Activated T-cell treated with anti-CD3 and anti-CD28 coated beads, Interleukin-2, amount 50 U/mL, for 48 hours (primary cell): ENCODE measurements at places on chromosomes 12 and 14.
A peak's percentile ranks its signal among the peaks of the same experiment; 100 is the strongest.

GRCh38 chr12:72053604-72054003, 115.0 kb downstream of the TPH2 start:
- DNase-seq = no peak

GRCh38 chr12:6444031-6444430, 724 bp upstream of the CD27 start:
- peak; percentile 61 for DNase-seq

- no peak for DNase-seq
These were observed 261.4 kb downstream of the TTC8 start for GRCh38 chr14:89085737-89086382.

DNA sequence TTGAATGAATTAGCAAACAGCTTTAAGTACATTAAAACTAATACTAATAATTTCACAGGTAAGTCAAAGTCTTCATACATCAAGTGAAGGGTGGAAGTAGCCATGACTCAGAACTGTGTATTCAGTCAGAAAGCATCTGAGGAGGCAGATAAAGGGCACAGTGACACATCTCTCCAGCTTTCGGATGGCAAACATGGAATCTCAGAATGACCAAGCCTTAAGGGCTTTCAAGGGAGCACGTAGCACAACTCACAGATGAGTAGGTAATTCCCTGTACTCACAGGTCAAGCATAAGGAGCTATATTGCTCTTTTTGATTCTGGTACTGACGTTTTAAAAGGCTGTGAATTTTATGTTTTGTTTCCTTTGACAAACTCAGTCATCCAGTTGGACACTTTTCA, 56.0 kb downstream of the MDGA2 start:
- DNase-seq = no peak

- no peak for DNase-seq
These were observed 42.2 kb upstream of the APPL2 start for GRCh38 chr12:105278043-105278697.

DNA sequence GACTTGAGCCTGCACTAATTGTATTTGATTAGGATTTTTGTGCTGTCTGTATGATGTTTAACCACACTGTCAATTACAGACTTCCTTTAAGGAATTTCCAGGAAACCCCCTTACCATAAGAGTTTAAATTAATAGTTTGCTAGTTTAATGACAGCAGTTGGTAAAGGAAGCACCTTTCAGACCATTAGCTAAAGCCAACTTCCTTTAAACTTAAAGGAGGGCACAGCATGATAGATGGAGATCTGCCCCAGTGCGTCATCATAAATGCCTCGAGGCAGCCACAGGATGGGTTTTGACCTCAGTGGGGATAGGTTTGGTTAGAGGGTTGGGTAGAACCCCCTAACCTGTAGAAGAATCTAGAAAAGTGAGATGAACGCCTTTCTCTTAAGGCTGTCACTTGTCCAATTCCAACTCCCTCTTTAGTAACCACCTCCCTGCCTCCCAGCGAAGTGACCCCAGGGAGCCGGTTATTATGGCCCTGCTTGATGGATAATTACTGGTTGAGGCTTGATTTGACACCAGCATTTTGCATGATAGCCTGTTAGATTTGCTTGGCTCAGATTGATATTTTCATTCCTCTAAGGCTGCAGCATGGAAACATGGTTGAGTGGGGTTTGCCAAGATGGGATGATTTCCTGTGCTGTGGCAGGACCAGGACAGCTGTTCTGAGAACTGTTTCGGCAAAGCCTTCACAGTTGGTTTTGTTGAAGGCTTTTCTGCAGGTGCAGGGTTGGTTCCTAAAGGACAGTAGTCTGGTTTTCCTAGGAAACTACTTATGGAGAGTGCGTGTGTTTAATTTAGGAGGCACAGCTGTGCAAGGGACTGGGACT, 62.7 kb downstream of the CHST11 start:
- DNase-seq = no peak

DNA sequence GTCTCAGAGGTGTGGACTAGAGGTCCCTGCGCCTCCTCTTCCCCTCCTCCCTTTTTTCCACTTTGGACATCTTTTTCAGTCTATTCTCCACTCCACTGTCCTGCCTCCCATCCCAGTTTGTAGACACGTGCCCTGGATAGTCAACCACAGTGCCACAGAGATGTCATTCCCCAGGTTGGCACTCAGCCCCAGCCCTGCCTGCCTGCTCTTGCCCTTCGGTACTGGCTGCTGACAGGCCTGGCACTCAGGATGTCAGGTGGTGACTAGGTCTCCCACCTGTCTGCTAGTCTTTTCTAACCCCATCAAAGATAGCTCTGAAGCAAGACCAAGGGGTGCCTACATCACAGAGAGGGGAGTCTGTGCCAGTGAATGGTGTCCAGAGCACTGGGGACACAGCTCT, 15.8 kb downstream of the KRT71 start:
- DNase-seq = no peak

DNA sequence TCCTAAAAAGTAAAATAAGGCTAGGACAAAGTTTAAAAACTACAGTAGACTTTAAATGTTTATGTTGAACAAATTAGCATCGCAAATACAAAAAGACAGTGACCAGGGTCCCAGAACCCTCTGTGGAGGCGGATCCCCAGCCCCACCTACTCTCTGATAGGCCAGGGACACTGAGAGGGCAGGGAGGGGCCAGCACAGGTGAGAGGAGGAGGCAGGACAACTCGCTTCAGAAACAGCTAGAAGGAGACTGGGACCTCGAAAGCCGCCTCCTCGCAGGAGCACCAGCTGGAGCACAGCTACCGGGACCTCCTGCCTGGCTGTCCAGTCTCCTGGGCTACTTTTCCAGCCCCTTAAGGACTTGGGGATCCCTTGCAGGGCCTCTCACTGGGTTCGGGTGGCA, 992 bp downstream of the DNAH10 start:
- no peak for DNase-seq

DNA sequence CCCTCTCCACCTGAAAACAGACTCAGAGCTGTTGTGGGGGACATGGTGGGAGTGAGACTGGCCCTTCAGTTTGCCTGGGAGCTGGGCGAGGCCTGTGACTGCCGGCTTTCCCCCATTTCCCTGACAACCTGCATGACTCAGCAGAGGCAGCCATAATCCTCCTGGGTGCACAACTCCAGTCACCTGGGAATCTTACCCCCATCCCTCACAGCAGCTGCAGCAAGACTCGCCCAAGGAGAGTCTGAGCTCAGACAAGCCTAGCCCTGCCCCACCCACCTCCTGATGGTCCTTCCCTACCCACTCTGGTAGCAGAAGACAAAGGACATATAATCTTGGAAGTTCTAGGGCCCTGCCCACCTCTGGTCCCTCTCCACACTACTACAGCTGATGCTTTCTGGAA, 207.3 kb upstream of the ARID2 start:
- no peak for DNase-seq
